ENCODE measurements at places on chromosomes 3 and 15.

DNA sequence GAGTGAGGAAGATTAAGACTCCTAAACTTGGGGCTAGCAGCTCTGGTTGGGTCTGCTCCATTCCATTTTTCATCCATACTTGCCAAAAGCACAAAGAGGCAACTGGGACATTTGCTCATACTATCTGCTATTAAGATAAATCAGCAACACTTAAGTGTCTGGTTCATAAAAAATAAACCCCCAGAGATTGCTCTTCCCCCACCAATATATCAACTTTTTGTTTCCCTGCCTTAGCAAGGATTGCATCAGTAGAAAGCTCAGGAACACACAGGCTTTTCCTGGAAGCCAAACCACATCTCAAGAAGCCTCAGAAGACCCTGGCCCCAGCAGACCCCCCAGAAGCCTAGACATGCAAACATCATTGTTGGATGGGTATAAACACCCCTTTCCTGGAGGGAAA is 232.4 kb upstream of the WNT5A start:
- no peak for DNase-seq

DNA sequence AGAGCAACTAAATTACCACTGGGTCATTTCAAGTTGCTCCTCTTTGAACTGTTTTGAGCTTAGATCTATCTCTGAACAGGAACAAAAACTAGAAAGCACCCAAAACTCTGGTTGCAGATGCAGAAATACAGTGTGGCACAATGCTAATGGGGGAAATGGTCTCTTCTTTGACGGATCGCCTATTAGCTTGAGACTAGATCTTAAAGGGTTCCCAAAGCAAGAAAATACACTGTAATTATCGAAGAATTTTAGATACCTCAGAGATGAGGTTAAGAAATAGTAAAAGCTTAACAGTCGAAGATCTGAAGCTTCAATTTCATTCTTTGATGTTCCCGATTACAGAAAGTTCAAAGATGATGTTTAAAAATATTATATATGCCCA is 818 bp downstream of the PPP1R2 start:
- DNase-seq = peak; percentile 68

GRCh38 chr3:158777161-158777873 is 24.5 kb upstream of the MFSD1 start:
- DNase-seq = peak; percentile 76

DNA sequence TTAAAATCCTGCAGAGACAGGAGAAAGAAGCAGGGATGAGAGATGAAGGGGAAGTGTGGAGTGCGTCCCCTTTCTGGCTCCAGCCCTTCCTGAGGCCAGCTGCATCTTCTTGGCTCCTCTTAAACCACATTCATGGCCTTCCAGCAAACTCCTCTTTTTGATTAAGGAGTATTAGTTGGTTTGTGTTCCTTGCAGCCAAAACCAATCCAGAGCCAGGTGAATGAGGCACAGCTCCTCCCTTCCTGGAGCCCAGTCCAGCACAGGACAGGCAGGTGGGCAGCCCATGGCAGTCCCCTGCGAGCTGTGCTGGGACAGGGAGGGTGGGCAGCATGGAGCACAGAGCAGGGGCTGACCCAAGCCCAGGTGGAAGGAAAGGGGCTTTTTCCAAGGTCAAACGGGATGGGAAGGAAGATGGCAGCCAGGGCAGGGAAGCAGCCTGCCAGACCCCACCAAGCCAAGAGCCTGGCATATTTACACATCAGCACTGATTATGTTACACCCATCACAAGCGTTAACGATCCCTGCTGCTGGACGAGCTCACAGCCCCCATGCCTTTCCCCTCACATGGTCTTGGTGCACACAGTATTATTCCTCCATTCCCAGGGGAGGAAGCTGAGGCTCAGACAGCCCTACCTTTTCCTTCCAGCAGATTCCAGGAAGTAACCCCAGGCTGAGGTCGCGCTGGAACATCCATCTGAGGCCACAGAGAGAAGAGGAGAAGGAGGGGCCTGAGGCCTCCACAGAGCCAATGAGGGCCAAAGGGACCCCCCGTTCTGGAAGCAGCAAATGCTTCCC is 175.6 kb downstream of the SMAD6 start:
- no peak for DNase-seq

- peak; percentile 86 for DNase-seq
Measured at GRCh38 chr15:50247819-50248655, 17.5 kb downstream of the HDC start.

GRCh38 chr3:195524171-195524896 is 18.8 kb downstream of the PPP1R2 start:
- DNase-seq = no peak

DNA sequence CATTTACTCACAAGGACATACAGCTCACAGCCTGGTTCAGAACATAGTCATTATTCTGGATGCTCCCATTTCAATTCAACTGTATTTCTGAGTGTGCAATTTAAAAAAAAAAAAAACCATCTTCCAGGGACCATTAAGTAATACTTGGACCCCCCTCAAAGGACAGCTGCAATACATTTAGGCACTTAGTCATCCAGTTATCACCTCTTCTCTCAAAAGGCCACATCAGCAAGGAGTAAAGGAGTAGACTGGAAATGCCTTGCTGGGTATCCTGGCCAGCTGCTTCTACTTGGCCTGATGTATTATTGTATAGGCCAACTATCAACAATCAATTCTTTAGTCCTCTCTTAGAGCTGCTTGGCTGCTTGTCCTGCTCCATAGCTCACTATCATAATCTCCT is 211.4 kb upstream of the SETMAR start:
- no peak for DNase-seq
